ENCODE measurements at places on chromosomes 12 and 14. TPM values are rescaled to one million over a fixed set of nuclear protein-coding genes. Genes with fewer than 3 reads are reported as not detected.

Gene SLC38A2
- 220 TPM for total RNA-seq

Gene INHBC
- not detected for total RNA-seq

Gene PWP1
- total RNA-seq, result 70.6 TPM

Gene PPP4R4
- 1.8 TPM for total RNA-seq

Gene PLEK2
- total RNA-seq, result 1.1 TPM

Gene FLVCR2
- total RNA-seq, result 0.67 TPM

Gene RFX4
- total RNA-seq, result not detected

Gene RAD9B
- total RNA-seq, result 1.3 TPM

Gene REP15
- 0.17 TPM for total RNA-seq

Gene RNASE3
- total RNA-seq, result not detected

Gene ALDH1L2
- 2.2 TPM for total RNA-seq

Gene CLEC14A
- not detected for total RNA-seq

Gene PTPRB
- total RNA-seq, result not detected

Gene NEK9
- total RNA-seq, result 58.6 TPM

Gene FSCB
- total RNA-seq, result not detected

Gene AKAP6
- total RNA-seq, result 0.65 TPM

Gene LIN7A
- not detected for total RNA-seq

Gene GZMB
- 6,616 TPM for total RNA-seq

Gene KRT4
- total RNA-seq, result not detected

Gene ARMH4
- total RNA-seq, result not detected

Gene KRT7
- 1.1 TPM for total RNA-seq

Gene ASCL1
- not detected for total RNA-seq

Gene C12orf42
- total RNA-seq, result not detected

Gene LDHB
- 1,754 TPM for total RNA-seq

Gene NTS
- total RNA-seq, result not detected

Gene STON2
- 0.32 TPM for total RNA-seq

Gene MYO1H
- not detected for total RNA-seq

Gene MRPL42
- total RNA-seq, result 85.2 TPM

Gene TULP3
- total RNA-seq, result 7.9 TPM

Gene KRT6C
- total RNA-seq, result not detected

Gene OR4K17
- not detected for total RNA-seq

Measured in activated CD8-positive, alpha-beta memory T cell treated with anti-CD3 and anti-CD28 coated beads for 36 hours (primary cell).